CD4-positive, alpha-beta T cell treated with Interleukin-12 subunit alpha and Interleukin-12 subunit beta, for 1 hour (primary cell): ENCODE measurements at places on chromosomes 1 and 21.
A peak's percentile ranks its signal among the peaks of the same experiment; 100 is the strongest.

DNA sequence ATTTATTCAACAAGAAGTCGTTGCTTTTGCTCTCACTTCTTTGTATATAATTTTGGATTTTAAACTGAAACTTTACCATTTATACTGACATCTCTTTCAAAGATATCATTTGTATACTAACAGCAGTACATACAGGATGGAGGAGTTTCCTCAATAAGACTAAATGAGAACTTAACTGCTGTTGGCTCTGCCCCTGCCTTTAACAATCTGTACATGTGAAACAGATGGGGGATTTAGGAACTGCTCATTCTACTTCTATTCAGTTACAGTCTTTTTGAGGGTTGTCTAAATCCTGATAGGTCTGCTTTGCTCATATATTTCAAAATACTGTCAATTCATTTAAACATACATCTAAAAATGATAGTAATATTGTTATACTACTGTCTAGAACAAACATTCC is 663.2 kb downstream of the ADGRL2 start:
- no peak for DNase-seq

DNA sequence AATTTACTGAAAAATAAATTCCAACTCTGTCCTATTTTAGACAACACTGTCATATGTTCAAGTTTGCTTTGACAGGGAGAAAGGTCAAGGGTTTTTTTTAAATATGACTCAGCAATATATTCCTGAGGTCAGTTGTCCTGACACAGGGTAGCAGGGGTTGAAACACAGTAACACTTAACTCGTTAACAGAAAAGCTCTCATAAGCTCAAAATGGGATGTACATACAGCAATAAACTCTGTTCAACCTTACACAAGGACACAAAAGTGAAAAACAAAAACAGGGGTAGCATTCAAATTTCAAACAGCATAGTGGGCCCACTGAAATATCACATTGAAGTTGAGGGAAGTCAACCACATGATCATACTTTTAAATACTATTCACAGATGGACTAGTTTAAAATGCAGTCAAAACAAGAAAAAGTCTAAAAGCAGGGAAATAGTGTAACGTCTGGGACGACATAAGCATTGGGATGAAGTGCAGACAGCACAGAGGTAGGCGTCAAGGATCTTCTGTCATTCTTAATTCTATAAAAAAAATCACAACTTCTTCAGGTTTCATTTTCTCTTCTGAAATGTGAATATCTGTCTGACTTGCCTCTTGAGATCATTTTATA is 89.9 kb downstream of the SLC44A5 start:
- no peak for DNase-seq

DNA sequence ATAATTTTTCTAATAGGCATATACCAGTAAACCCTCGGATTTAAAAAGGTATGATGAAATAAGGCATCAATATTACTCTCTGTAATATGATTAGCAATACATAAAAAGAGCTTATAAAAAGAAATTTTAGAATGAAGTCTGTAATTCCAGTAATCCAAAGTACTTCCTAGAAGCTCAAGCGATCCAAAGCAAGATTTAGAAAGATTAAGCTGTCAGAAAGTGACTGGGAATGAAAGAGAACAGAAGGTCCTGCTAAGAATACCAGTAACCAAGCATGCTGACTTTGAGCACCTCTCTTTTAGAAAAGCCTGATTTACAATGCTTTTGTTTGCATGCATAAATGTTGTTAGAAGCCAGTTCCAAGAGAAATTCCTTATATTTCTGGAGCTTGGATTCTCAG is 125.1 kb downstream of the GIPC2 start:
- no peak for DNase-seq

GRCh38 chr1:98969798-98970490 is 34.7 kb downstream of the PLPPR5 start:
- DNase-seq: no peak

GRCh38 chr21:44353191-44353970 is at the start of gene TRPM2:
TSS of gene TRPM2 (plus strand) at chr21:44353621. CDS start at chr21:44353701, 80 bp downstream.
- peak; percentile 31 for DNase-seq

DNA sequence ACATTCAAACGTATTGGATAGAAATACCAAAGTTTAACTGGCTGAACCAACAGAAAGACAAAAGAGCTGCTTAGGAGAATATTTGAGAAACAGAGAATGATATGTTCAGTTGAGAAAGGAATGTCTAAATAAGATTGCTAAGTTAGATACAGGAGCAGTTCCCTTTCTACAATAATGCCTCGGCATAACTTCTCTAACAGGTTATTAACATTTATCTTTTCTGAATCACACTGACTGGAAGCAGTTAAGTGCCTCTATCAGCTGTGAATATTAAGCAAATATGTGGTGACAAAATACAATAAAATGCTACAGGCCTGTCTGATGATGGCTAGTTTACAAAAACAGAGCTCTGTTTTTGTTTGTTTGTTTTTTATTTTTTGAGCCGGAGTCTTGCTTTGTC is 121.9 kb downstream of the KCNK1 start:
- no peak for DNase-seq

GRCh38 chr1:196461521-196461920 is 146.7 kb downstream of the KCNT2 start:
- DNase-seq: no peak
